ENCODE measurements at places on chromosomes 6 and 20.

- no peak for DNase-seq
These were observed 23.5 kb upstream of the HTR1E start for GRCh38 chr6:86913795-86914194.

DNA sequence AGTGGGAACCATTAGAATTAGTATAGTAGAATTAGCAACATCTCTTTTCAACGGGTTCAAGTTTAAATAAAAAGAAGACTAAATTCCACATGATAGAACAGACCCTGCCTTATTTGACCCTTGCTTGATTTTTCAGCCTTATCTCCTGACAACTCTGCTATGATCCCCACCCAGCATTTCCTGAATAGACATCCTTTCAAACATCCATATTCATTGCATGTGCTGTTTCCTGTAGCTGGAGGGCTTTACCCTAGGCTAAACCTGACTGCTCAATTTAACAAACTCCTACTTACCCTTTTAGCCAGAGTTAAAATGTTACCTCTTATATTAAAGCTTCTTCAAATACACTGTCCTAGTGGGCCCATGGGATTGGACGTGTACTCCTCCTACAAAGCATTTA lies 594.8 kb upstream of the ARID1B start:
- no peak for DNase-seq

DNA sequence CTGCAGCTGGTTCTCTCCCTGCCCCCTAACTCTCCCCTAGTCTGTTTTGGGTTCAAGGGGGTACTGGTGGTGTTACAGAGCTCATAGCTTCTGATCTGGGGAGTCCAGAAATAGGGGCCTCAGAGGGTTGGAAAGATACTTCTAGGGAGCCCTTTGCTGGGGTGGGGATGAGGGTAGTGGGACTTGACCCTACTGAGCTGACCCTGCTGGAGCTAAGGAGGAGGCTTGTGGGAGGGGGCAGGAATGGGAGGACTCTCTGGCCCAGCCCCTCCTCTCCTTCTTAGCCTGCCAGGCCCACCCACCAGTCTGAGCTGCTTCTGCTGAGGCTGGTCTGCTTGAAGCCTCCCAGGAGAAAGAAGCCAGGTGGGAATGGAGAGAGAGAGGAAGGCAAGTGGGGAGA lies at the start of gene EGFL8:
EGFL8 (plus strand) TSS at position 301 of the 400 bp plus-strand sequence. CDS start 1,571 bp downstream, outside the sequence.
- DNase-seq: no peak

- DNase-seq: peak; percentile 3
These were observed 252.8 kb downstream of the CDH26 start for GRCh38 chr20:60210779-60211617.

- no peak for DNase-seq
These were observed 417.5 kb downstream of the EYS start for GRCh38 chr6:65289491-65289890.

DNA sequence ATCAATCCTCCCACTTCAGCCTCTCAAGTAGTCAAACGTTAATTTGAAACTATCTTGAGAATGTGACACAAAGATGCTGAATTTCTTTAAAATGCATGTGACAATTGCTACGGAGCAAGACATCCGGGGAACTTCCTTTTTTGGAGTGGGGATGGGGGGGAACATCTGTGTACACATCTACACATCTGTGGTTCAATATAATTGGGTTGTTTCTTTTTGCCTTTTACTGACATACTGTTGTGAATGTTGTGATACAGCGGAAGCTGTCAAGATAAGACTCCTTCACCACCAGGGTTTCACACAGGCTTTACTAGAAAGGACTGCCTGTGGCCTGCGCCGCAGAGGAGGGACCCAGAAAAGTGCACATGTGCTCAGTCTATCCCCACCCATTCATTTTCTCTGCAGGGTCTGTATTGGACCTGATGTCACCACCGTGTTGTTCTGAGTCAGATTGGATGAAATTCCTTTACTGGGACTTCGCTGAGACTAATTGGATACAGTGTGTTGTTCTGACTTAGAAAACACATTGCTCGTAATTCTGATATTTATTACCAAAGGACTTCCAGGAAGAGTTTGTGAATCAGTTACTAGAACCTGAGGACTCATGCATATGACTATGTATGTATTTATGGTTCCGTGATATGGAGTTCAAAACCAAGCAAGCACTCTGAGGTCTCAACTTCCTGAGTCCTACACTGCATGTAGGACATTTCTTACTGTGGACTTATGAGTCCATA lies 98.7 kb upstream of the SGK1 start:
- DNase-seq: peak; percentile 15
